Fibroblast of mammary gland (primary cell): ENCODE measurements at places on chromosomes 4 and X.

DNA sequence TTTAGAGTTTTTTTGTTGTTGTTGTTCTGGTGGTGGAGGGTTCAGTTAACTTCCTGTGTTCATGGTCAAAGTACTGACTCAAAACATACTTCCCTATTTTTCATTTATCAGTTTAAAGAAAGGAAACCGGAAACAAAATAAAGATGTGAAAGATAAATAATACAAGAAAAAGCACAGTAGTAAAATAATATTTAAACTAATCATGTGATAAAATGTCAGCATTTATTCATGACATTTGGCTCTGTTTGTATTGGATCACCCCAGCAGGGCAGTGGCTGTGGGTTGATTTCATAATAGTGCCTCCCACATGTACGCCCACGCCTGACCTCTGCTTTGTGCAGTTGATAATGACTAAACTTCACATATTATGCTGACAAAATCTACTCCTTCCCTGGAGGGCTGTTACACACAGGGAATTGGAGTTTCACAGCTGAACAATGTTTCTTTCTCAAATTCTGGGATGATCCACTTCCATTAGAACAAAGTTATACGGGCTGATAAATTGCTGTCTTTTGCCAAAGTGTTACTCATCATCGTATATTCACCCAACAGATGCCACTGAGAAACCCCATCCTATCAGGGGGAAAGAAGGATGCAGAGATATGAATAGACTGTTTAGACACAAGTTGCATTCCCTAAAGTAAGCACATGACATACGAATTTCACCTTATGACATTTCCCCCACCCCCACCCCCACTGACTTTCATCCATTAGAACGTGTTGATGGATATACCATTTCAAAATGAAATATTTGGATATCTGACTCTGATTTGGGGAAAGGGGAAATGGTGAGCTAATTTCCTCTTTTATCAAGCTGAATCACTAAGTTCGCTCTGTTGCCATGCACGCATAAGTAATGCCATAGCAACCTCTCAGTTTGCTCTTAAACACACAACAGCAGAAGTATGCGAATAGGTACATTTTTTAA is 48.3 kb downstream of the AMELX start:
- DNase-seq, result peak; percentile 97

DNA sequence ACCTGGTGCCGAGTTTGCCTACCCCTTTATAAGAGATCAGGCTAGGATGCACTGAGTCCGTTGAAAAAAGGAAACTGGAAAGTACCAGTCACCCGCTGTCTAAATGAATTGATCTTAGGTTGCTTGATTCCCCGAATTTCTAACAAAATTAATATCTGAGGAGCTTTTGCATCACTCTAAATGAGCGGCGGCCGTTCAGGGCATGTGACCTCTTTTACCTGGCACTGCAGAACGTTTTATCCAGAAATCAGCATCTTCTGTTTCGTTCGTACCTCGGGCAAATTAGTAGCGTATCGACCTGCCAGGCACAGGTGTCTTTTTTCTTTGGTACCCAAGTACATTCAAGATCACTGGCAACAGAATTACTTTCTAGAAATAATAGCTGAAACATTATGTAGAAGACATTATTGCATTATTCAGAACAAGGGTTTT is 876 bp downstream of the KLHL2 start:
- no peak for DNase-seq

DNA sequence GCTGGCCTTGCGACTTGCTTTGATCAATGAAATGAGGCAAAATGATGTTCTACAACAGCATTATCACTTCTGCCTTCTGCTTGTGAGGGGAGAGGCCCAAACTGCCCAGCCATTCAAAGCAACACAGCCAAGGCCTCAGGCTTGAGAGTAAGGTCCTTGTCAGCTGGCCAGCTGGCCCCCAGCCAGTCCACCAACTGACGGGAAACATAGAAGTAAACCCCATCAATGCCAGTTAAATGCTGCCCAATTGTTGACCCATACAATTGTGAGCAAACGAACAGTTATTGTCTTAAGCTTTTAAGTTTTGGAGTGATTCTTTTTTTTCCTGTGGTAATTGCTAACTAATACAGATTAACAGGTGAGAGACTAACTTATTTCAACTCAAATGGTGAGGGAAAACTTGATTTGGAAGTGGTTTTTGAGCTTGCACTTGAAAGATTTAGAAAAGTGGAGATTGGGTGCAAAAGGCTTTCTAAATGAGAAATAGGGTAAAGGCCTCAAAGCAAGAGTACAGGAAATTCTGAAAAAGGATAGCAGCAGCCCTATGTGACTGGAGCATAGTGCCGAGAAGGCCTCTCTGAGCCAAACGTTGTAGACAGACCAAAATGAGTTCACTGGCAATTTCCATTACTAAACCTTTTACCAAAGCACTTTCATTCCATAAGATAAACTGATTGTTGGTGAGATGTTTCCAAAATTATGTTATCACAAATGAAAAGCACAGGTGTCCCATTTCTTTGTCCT is 66.9 kb downstream of the ARHGEF38 start:
- no peak for DNase-seq

DNA sequence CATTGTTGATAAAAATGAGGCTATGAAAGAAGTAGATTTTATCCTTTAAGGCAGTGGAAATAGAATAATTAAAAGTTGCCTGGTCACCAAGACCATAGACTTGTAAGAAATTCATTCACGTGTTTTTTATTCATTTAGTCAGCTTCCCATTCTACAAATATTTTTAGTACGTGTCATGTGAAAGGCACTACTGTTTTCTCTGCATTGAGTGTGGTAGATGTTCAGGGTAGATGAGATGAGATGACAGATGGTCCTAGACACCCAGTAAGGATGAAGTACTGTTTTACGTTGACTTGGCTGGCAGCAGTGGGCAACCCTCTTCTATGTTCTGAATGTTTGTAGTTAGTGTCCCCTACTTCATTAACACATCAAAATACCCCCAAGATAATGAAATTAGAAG is 228.1 kb downstream of the ARHGAP24 start:
- DNase-seq, result peak; percentile 17

DNA sequence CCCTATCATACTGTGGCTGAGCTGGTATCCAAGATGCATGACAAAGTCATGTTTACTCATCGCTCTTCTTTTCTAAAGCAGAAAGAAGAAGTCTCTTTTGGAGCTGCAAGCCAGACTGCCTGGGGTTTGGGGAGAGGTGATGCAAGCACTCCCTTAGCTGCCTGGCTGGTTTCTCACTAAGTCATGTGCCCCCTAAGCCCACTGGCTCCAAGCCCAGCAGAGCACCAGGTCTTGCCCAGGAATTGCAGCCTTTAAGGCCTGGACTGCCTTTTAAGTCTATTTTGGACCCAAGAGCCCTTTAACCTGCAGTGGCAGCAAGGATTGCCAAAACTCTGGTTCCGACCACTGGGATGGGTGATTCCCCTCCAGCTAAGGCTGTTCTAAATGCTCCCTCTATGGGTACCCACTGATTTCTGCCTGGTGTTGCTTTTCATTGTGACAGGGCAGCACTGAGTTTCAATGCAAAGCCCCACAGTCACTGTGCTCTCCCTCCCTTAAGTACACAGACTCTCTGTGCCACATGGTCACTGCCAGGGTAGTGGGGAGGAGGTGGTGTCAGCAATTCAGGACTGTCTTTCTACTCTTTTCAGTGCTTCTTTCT is 548.6 kb downstream of the TLL1 start:
- peak; percentile 76 for DNase-seq

GRCh38 chr4:173866322-173867026 is 336.4 kb upstream of the HAND2 start:
- no peak for DNase-seq

DNA sequence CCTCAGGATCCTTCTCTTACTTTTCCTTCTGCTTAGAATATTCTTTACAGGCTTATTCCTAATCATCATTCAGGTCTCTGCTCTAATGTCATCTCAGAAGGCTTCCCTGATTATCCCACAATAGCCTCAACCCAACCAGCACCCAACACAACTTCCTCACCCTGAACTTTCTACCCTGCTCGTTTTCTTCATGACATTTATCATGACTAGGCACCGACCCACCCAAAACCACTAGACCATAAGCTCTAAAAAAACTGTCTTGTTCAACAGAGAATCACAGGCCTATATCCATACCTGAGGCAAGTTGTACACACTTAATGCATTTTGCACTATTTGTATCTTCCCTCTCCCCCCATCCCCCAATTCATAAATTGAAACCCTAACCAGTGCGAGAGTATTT is 95.3 kb downstream of the SH3RF1 start:
- DNase-seq, result no peak

DNA sequence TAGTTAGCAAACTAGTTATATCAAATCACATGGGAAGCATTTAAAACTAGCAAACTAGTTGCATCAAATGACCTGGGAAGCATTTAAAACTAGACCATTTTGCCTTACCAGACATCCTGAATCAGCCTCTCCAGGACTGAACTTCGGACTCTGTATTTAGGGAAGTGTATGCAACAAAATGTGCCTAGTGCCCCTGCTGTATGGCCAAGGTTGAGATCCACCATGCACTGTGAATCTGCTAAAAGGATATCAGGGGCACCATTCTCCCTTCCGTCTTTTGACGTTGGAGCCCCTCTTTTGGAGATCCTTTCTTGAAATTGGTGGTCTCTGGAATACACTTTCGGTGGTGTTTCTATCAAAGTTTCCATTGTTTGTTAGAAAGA is 49.5 kb downstream of the CCNI start:
- DNase-seq, result no peak

DNA sequence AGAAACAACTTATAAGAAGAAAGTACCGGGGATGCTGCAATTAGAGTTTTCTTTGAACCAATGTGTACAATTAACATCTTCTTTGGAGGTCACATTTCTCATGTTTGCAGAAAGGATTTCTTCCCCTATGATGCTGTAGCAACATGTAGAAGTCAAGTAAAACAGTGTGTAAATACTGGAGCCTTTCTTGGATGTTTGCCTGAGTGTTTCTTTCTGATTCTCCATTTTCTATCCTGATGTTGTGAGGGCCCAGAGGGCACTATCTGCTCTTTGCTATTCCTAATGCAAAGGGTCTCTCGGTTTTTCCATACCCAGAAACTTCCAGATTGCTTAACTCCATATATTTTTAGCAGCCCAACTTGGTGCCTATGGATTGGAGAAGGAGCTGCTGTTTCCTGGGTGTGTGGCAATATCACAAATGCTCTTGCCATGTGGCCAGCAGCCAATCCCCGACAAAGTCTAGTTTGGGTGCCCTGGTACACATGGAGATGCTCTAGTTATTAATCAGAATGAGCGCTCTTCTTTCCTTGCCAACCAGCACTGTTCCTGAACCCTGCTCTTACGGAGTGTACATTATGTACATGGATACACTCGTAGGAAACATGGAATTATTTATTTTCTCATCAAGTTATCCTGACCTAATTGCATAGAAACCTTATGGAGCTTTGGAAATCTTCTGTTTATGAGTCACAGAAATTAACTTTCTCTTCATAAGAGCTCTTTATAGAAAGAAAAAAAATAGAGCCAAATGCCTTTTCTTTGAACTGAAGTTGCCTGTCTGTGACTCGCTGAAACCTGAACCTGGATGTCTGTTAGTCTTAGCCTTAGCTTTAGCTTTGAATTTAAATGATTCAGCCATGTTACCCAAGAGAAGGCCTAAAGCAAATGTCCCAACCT is 67.0 kb upstream of the GPC4 start:
- DNase-seq, result peak; percentile 85

GRCh38 chr4:188439641-188440311 is 300.5 kb downstream of the TRIML1 start:
- peak; percentile 30 for DNase-seq

- DNase-seq, result no peak
These were observed 64.7 kb downstream of the ZNF827 start for GRCh38 chr4:145873901-145874300.

- no peak for DNase-seq
These were observed 199.3 kb upstream of the WDFY3 start for GRCh38 chr4:85165808-85166207.
